ENCODE measurements at places on chromosomes 6 and 20.
A peak's percentile ranks its signal among the peaks of the same experiment; 100 is the strongest.

GRCh38 chr6:107811591-107812218 lies 12.4 kb downstream of the SCML4 start:
- DNase-seq: peak; percentile 47

GRCh38 chr6:84332139-84333034 lies 104.9 kb upstream of the CEP162 start:
- DNase-seq: peak; percentile 13

GRCh38 chr6:155519176-155519738 lies 63.6 kb upstream of the NOX3 start:
- DNase-seq: no peak

DNA sequence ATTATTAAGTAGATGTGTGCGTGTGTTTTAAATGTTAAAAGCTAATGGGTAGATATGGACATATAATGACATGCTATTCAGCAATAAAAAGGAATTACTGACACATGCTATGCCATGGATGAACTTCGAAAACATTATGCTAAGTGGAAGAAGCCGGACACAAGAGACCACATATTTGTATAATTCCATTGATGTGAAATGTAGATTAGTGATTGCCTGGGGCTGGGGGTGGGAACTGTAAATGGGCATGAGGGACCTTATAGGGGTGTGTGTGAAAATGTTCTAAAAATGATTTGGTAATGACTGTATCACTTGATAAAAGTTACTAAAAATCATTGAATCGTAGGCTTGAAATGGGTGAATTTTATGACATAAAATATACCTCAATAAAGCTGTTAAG lies 104.5 kb upstream of the BEND3 start:
- no peak for DNase-seq

GRCh38 chr20:24664266-24664986 lies 195.0 kb downstream of the SYNDIG1 start:
- DNase-seq: no peak

DNA sequence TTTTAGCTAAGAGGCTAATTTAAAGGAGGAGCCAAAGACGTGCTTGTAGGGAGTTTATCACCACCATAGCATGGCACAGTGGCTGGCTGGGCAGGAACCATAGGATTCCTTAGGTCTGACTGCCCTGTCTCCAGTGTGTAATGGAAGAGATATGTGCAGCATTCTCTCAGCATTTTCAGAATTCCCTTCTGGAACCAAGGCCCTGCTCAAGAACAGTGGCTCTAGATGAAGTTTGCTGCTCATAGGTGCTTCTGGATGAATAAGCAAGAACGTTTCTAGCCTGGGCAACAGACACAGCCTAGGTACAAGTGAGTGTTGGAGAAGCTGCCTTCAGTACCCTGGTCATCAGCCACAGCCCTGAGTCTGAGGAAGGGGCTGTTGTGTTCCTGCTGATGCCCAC lies 69.1 kb downstream of the LCA5 start:
- no peak for DNase-seq

- no peak for DNase-seq
Observed at GRCh38 chr6:14860774-14861173, 385.1 kb upstream of the JARID2 start.

DNA sequence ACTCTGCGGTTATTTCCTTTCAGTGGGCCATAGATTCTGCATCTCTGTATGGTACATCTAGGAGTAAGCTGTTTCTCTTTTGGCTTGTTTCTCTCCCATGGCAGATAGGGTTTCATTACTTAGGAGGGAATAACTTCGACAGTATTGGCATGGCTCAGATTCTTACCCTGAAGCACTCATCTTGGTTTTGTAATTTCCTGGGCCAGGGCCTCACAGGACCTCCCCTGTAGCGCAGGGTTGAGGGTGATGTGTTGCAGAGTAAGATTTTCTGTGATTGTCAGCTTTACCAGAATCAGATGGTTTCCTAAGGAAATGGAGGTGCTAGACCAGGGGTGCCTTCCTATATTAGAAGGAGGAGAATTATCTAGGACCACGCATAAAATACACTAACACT lies 78.3 kb downstream of the STXBP5 start:
- DNase-seq: no peak

DNA sequence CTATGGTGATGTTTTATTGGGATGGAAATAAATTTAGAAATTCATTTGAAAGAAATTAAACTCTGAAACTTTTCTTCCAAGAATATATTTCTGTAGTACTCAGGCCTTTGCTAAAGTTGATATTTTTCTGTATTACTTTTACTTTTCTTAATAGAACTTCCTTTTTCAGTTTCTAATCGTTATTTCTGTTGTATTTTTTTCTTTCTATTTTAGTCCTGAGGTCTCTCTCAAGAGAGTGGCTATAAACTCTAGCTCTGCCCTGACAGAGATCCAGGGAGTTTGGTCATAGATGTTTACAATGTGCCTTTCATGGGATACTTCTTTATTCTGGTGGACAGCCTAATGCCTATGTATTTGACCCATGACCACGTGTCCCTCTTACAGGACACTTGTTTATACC lies 51.0 kb downstream of the OR2B6 start:
- no peak for DNase-seq

GRCh38 chr6:69370763-69371162 lies 426.0 kb downstream of the LMBRD1 start:
- DNase-seq: no peak

GRCh38 chr6:130473886-130474285 lies 108.1 kb downstream of the TMEM200A start:
- peak; percentile 93 for DNase-seq

DNA sequence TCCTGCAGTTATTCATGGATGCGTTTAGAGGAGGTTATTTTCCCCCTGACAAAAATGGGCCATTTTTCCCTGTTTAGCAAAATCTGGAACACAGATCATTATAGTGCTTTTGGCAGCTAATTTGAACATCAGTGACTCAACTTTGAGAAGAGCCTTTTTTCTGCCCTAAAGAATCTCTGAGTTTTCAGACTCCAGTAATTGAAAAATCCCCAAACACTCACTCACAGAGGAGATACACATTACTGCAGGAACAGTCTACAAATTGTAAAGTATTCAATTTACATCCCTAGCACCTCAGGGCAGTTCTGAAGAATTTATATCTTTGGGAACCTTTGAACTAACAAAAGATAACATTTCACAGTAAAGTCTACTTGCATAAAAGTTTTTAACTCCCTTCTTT lies 966.6 kb upstream of the SLC35B3 start:
- no peak for DNase-seq

- DNase-seq: no peak
Observed at GRCh38 chr6:16806363-16806762, 45.1 kb upstream of the ATXN1 start.

DNA sequence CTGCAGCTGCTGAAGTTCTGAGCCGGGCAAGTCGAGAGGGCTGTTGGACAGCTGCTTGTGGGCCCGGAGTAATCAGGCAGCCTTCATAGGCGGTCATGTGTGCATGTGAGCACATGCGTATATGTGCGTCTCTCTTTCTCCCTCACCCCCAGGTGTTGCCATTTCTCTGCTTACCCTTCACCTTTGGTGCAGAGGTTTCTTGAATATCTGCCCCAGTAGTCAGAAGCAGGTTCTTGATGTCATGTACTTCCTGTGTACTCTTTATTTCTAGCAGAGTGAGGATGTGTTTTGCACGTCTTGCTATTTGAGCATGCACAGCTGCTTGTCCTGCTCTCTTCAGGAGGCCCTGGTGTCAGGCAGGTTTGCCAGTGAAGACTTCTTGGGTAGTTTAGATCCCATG lies 21.2 kb upstream of the MAPK13 start:
- DNase-seq: no peak

DNA sequence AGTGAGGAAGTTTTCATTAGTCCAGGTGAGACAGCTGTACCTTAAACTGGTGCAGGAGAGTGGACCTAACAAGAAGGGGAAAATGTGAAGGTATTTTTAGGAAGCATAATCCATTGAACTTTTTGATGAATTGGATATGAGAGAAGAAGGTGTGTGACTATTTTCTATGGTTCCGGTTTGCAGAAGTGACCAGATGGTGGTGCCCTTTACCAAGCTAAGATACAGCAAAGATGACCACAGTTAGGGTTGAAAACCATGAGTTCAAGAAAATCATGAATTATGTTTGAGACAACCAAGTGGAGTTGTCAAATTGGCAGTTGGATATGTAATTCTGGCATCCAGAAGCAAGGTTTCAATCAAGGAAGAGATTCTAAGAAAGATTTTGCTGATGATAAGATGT lies 61.9 kb upstream of the NRSN1 start:
- no peak for DNase-seq

DNA sequence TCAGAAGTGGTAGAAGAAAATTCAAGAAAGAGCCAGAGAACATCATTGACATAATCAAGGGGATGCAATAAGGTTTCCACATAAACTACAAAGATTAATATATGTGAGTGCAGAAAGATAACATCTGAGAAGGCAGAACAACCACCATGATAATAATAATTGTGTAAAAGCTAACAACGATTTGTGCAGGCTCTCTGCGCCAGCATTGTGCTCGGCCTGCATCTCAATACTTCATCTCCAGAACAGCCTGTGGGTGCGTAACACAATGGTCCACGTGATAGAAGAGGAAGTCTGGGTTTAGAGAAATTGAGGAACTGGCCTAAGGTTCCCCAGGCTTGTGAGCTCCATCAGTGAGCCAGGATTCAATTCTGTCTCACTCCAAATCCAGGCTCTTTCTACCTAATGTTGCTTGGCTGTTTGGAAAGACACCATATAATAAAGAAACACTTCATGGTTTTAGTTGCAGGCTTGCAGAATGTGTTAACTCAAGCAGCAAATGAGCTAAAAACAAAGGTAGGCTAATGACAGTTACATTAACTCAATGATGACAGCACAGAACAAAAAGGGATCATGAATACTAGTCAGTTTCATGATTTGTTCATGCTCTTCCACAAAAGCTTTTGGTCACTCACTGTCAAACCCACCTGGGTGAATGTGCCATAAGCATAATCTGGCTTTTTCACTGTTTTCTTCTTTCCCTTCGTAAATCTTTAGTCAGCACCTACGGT lies 71.2 kb downstream of the LY86 start:
- no peak for DNase-seq

- peak; percentile 7 for DNase-seq
Observed at GRCh38 chr6:36840432-36841403, 1.5 kb upstream of the CPNE5 start.

- DNase-seq: no peak
Observed at GRCh38 chr6:16623731-16624130, 137.5 kb downstream of the ATXN1 start.

DNA sequence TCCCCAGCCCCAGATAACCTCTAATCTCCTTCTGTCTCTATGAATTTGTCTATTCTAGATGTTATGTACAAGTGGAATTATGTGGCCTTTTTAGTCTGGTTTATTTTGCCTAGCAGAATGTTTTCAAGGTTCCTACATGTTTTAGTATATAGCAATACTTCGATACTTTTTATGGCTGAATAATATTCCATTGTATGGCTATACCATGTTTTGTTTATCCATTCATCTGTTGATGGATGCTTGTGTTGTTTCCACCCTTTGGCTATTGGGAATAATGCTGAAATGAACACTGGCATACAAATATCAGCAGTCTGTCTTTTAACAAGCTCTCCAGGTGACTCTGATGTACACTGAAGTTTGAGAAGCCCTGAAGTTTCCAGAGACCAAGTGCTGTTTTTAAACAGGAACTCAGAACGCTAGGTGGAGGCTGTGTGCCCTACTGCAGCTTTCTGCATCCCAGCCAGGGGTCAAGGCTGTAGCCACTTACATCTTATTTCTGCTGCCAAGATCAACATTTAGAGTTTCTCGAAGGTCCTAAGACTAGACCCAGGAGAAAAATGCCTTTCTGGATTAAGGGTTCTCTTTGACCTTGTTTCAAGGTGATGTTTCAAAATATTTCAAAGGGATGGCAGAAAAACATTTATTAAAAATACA lies 123.0 kb downstream of the SOBP start:
- no peak for DNase-seq

- DNase-seq: no peak
Observed at GRCh38 chr6:137766596-137767370, 100.3 kb upstream of the TNFAIP3 start.

DNA sequence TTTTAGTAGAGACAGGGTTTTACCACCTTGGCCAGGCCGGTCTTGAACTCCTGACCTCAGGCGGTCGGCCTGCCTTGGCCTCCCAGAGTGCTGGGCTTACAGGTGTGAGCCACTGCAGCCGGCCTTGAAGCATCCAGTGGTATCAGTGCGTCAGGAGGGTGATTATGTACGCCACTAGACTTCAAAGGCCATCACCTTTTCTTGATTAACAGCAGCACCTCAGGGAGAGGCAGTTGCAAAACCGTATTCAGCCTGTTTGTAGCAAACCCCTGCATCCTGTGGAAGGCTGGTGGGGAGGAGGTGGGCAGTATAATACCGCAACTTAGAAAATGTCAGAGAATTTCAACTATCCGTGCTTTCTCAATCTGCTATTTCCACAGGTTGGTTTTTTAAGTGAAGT lies 27.3 kb upstream of the SHLD1 start:
- DNase-seq: no peak

GRCh38 chr20:48405909-48406308 lies 421.9 kb downstream of the PREX1 start:
- no peak for DNase-seq

GRCh38 chr6:106800379-106800778 lies 171.0 kb downstream of the QRSL1 start:
- peak; percentile 79 for DNase-seq

- no peak for DNase-seq
Observed at GRCh38 chr6:164296411-164296810, 881.9 kb downstream of the QKI start.

- peak; percentile 26 for DNase-seq
Observed at GRCh38 chr6:108526739-108527174, 34.0 kb upstream of the FOXO3 start.

DNA sequence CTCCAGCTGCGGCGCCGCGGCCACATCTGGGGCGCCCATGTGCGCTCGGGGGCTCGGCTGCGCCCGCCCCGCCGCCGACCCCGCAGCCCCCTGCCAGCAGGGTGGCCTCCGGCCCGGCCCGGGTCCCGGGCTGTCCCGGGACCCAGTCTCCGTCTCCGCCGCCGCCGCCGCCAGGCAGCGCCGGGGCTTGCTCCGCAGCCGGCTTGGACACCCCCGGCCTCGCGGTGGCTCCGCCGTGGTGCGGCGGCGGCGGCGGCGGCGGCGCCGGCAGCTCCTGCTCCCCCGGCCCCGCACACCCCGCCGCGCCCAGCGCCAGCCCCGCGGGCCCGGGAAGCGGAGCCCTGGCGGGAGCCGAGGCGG lies 219 bp downstream of the ISM1 start:
- no peak for DNase-seq

DNA sequence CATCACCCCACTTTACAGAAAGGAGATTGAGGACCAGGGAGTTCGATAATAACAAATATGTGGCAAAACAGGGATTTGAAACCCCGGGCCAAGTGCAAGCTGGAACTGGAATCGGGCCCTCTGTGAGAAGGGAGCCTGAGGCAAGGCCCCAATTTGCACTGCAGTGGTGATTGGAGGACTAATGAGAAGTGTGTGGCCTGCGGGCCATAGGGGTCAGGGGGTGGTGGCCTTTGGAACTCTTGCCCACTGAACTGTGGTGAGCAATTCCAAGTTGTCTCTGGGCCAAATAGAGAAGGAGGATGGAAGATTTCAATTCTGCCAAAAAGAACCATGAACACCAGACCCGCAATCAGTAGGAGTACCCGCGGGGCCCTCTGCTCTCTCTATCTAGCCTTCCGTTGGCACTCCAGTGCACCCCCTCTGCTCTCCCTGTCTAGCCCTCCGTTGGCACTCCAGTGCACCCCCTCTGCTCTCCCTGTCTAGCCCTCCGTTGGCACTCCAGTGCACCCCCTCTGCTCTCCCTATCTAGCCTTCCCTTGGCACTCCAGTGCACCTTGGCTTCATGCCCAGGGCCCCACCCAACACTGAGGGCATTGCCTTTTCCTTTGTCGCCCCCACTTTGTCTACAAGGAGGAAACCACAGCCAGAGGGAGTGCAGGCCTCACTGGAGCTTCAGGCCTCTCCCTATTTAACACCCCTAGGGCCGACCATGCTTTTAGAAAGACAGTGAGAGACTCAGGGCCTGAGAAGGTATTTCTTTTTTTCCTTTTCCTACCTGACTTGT lies 6.0 kb upstream of the PTPRA start:
- no peak for DNase-seq
